Activated naive CD4-positive, alpha-beta T cell treated with Interleukin-2 at 50 U/mL for 16 hours (primary cell): ENCODE measurements at places on chromosomes 16 and 17.
A peak's percentile ranks its signal among the peaks of the same experiment; 100 is the strongest.

GRCh38 chr17:43400943-43401717 lies 2.3 kb downstream of the ARL4D start:
- no peak for DNase-seq

DNA sequence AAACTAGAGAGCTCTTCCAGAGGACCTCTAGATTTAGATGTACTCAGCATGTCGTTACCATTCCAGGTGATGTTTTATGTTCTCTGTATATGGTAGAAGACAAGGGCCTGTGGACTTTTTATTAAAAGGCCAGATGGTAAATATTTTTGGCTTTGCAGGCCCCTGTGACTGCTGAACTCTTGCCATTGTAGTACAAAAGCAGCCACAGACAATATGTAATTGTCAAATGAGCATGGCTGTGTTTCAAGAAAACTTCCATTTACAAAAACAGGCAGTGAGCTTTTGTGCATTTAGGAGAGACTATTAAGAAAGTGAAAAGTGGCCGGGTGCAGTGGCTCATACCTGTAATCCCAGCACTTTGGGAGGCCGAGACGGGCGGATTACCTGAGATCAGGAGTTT lies 4.6 kb downstream of the NIP7 start:
- DNase-seq, result no peak

DNA sequence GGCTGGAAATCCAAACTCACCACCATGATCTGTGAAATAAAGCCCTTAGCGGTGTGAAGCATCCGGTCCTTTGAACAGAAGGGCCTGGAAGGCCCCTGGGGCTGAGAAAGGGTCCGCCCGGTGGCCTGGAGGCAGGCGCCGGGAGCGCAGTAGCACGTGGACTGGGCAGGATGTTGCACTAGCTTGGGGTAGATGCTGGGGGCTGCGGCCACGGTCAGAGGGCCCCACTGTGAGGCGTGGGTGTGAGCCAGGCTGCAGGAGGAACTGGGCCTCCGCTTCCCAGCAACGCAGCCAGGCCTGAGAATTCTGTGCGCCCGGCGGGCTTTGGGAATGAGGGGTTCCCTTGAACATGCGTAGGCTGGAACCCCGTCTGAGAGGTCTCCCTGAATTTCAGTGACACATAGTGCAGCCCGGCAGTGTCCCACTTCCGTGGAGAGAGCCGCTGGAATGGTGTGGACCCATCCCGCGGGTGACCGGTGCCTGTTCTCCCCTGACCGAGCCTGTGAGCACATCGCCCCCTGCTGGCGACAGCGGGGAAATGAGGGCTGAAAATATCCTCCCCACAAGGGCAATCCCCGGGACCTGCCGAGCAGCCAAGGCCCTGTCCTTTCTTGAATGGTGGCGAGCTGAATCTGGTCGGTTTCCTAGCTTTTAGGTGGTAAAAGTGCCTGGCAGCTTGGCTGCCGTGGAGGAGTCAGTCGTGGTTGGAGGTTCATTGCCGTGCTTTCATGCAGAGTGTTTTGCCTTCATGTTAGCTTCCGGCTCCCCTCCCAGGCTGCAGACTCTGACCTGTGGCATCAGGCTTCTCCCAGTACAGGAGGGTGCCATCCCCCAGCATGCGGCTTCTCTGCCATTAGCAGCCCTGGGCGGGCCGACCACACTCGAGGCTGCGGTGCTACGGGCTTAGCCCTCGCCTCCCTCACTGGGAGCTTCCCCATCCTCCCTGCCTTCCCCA lies 43.8 kb downstream of the DNAJA2 start:
- peak; percentile 71 for DNase-seq

DNA sequence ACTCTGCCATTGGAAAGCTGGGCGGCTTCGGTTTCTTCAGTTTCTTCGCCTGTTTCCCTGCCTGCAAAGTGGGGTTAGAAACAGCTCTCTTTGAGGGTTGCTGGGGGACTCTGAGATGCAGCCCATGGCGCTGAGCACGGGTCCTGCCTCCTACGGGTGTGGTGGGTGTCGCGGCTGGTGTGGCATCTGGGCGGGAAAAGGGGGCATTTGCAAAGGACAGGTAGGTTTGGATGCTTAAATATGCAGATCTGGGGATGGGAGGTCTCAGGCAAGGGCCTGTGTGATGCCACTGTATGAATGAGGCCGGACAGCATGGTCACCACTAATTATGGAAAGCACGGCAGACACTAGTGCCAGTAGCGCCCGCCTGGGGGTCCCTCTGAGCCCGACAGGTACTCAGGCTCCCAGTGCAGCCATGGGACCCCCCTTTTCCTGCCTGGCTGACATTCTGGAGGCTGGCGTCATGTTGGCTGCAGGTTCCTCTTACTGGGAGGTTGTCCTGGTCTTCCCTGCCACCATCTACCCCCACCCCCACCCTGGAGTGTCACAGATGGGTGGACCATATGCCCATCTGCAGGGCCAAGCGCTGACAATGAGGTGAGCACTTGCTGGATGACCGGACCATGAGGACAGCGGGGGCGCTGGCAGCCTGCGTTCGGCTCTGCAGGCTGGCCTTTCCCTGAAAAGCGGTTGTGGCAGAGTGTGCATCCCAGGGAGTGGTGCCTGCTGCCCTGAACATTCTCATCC lies 237.7 kb downstream of the SEC14L1 start:
- no peak for DNase-seq

DNA sequence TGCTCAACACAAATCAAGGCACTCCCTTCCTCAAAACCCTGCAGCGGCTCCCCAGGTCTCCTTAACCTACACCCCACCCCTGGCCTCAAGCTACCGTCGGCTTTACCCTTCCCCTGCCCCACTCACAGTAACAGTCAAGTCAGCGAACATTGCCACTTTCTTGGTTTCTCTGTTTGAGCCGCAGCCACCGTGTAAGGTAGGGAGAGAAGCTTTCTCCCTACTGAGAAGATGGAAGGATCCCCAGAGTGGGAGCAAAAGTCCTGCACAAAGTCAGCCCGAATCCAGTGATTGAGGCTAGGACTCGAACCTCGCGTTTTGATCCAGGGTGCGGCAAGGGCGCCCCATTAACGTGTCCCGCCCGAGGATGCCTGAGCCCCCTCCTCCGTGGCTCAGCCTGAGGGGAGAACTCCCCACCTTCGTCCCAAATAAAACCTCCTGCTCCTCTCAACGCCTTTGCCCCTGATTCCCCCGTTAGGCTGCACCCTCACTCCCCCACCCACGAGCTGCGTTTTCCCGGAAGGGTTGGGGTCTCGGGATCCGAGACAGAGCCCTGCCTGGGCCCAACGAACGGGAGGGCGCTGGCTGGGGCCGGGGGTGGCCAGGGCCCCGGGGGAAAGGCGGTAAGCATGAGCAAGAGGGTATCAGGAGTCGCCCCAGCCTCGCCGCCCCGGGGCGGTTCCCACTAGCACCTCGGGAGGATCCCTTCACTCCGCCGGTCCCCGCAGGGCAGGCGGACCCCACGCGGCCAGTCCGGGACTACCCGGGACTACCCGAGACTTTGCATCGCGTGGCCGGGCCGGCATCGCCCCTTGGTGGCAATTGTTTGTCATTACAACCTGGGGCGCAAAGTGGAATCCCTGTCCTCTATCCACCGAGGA lies 9.9 kb upstream of the NAGS start:
- peak; percentile 70 for DNase-seq

GRCh38 chr17:600576-601243 lies 113.9 kb downstream of the VPS53 start:
- DNase-seq, result no peak

DNA sequence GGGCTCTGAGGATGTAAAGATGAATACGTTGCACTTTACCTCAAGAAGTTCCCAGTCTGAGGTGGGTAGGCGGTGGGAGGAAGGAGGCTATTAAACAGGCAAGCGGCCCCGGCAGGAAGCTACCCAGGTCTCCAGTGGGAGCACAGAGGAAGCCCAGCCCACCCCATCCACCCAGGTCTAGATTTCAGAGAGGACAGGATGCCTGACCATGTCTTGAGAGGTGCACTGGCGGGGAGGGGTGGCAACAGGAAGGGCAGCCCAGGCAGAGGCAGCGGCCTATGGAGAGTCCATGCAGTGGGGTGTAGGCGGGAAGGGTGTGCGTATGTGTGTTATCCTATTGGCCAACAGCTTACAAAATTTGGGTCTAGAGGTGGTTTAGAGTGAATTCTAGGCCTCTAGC lies 13.9 kb downstream of the SARM1 start:
- peak; percentile 28 for DNase-seq

DNA sequence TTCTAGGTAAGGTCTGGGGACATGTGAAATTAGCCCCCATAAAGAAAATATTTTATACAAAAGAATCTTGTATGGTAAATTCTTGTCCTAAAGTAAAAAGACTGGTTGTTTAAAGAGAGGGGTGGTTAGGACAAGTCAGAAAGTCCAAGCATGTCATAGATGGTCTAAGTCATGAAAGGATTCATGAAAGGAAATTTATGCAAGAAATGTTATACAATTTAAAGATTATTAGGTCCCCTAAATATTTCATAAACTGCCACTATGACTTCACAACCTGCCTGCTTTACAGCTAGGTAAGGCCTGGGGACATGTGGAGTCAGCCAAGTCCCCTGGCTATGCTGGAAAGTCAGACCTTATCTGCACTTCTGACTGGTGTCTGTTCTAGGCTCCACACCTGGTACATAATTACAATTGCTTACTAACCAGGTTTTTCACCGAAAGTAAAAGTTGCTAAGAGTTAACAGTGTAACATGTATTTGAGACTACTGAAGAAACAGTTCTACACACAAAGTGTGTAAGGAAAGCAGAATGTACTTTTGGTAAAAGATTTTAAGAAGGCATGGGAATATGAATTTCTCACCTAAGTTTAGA lies 17.0 kb downstream of the N4BP1 start:
- DNase-seq, result no peak

DNA sequence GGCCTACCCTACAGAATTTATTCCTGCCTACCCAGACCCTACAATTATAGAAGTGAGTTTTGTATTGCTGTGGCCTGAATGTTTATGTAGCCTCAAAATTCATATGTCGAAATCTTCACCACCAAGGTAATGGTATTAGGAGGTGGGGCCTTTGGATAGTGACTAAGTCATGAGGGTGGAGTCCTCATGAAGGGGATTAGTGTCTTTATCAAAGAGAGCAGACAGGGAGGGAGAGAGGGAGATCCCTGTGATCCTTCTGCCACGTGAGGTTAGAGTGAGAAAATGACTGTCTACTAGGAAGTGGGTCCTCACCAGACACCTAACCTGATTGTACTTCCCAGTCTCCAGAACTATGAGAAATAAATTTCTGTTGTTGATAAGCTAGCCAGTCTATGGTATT lies 981 bp upstream of the DUXB start:
- DNase-seq, result no peak

GRCh38 chr16:69820926-69821541 lies 58.9 kb downstream of the WWP2 start:
- no peak for DNase-seq

GRCh38 chr16:12225255-12225654 lies 248.7 kb downstream of the SNX29 start:
- DNase-seq, result no peak

GRCh38 chr17:48804936-48805411 lies 12.1 kb downstream of the TTLL6 start:
- peak; percentile 70 for DNase-seq
